ENCODE measurements at places on chromosomes 6 and 20.

DNA sequence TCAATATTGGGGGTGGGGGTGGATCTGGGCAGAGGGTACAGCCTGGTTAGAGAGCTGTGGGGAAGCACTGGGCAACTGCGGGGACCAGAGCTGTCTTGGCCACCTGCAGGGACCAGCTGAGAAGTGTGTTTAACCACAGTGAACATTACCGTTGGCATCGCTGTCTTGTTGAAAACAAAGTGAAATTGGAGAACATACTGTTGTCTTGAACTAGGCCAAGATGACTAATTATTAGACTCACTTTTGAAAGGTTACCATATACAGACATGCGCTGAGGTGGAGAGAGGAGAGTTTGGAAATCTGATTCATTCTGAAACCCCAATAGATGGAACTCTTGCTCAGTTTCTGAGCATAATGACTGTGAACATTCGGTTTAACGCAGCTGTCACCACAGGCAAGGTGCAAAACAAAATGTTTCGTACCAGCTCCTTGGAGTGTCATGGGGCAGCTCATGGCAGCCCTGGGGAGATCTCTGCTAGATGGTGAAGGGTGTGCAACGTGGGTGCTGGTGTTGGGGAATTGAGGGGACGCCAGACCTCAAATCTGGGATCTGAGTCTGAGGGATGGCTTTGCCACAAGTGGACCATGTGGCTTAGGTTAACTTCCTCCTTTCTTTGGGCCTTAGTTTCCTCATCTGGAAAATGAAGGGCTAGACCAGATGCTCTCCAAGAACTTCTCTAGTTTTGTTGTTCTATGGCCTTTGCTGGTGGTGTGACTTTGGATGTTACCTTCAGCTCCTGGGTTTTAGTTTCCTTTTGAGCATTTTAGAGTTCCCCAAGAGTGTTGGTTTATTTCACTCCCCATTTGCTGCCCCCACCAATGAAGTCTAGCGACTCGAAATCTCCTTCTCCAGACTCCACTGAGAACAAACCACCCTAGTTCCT is 24.6 kb upstream of the GTSF1L start:
- no peak for DNase-seq

GRCh38 chr6:44470746-44471145 is 83.2 kb downstream of the CDC5L start:
- DNase-seq, result no peak

- no peak for DNase-seq
Measured at GRCh38 chr20:17761604-17762003, 61.8 kb downstream of the BANF2 start.

DNA sequence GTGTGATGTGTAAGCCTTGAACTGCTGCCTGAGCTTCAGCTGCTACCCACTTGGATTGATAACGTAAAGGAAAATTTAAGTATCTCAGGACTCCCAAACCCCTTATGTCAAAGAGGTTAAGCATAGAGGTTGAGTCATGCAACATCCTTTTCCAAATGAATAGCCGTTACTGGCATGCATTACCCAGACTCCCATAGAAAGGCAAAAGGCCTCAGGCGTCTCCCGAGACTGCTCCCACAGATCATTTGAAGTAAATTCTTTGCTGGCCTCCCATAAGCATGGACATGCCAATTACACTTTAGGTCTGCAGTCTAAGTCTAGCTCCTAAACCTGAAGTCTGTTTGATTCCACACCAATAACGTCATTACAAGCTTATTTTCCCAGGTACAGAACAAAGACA is 14.7 kb downstream of the IPCEF1 start:
- no peak for DNase-seq

DNA sequence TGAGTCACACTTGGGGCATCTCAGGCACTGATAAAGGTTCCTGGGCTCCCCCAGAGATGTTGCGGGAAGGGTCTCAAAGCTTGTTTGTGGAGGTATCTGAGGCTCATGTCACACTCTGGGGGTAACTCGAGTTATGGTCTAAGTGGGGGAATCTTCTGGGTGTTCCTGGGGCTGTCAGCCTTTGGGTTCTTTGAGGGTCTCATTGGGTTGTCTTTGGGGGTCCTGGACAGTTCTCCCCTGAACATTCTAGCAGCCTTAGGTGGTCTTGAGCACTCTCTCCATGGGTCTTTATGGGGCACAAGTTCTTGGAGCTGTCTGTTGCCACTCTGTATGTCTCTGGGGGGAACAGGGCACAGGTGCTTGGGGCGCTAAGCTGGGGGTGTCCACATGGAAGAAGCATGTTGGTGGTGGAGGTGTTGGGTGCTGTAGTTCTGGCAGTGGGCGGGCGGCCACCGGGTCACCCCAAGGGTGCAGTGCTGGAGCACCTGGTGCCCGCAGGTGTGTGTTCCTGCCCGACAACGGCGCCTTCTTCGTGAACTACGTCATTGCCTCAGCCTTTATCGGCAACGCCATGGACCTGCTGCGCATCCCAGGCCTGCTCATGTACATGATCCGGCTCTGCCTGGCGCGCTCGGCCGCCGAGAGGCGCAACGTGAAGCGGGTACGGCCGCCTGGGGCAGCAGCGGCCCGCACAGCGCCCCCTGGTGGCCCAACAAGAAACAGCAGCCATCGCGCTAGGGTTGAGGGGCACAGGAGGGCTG is 7.1 kb upstream of the CAPN11 start:
- DNase-seq, result peak; percentile 94

DNA sequence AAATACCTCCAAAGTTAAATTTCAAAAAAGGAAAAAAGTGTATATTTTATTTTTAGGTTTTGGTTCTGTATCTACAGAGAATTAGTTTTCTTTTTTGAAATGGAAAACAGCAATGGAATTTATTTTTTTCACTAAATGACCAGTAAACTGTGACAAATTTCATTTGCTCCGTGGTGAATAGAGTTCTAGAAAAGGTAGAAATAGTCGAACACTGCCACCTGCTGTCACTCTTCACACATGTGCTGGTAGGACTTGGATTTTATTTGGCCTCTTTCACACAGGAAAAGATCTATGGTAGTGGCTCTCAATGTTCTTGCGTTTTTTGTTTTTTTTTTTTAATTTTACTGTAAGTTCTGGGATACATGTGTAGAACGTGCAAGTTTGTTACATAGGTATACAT is 312.5 kb downstream of the EYA4 start:
- DNase-seq, result peak; percentile 40

DNA sequence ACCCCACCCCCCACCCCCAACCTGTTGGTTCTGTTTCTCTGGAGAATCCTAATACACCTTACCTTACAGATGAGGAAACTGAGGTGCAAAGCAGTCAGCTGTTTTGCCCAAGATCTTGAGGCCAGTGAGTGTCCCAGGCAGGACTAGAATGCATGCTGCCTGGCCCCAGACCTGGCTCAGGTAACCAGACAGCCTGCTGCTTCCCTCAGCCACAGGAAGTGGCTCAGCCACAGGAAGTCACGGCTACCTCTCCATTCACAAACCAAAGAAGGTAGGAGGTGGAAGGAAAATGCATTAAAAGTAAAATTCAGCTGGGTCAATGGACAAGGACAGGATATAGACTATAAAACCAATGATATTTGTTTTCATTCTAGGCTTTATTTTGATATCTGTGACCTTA is 517.6 kb downstream of the CD83 start:
- DNase-seq, result no peak

- DNase-seq, result no peak
Measured at GRCh38 chr20:64166721-64167615, 2.7 kb downstream of the MYT1 start.

GRCh38 chr6:106249658-106250057 is 75.9 kb downstream of the ATG5 start:
- DNase-seq, result no peak

- peak; percentile 52 for DNase-seq
Measured at GRCh38 chr6:19210849-19211590, 626.1 kb upstream of the ID4 start.

DNA sequence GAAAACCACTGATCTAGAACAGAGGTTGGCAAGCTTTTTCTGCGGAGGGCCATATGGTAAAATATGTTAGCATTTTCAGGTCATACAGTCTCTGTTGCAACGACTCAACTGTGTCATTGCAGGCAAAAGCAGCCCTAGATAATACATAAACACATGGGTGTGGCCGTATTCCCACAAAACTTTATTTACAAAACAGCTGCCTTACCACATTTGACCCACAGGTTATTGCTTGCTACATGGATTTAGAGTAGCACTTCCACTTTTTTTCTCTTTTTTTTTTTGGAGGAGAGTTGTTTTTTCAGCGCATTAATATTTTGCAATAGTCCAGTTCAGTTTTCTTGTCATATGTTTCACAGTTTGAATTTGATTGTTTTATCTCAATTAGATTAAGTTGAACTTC is 2.5 kb upstream of the IGF2R start:
- no peak for DNase-seq

- DNase-seq, result no peak
Measured at GRCh38 chr6:54907355-54907754, 60.8 kb downstream of the FAM83B start.

GRCh38 chr6:42968126-42968701 is 7.7 kb downstream of the GNMT start:
- no peak for DNase-seq

DNA sequence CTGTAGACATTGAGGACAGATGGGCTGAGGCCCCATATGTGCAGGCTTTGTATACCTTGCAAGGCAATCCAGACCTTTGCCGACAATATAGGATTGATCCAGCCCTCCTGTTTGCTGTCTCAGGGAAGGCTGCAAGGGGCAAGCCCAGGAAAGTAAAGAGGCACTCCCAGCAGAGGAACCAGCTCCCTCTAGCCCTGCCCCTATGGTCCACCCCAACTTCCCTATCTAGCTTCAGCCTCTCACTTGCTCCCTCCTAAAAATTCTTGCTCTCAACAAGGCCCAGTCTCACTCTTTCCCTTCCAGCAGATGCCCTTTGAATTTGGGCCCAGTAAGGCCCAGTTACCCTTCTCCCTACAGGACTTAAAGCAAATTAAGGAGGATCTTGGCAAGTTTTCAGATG is 92.6 kb downstream of the JARID2 start:
- DNase-seq, result no peak

- DNase-seq, result no peak
Measured at GRCh38 chr6:136335736-136336363, 46.2 kb upstream of the BCLAF1 start.

GRCh38 chr20:15012566-15012965 is 675.2 kb upstream of the FLRT3 start:
- DNase-seq, result no peak

DNA sequence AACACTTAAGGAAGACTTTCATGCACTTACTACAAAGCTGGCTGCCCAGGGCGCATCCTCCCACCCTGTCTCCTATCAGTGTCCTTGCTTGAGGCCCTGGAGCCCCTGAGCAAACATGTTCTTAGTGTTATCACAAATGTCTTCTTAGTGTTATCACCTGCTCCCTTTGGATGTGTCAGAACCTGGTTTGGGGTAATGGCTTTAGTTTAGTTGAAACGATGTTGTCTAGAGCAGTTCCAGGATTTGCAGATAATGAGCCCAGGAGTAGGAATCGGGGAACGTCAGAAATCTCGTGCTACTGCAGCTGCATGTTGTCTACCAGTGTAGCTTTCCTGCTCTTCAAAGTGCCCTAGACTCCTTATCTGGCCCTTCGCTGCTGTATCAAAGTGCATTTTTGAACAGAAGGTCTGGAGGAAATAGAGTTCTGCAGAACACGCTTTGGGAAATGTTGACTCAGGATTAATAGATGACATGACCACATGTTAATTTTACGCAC is 69.6 kb downstream of the PHACTR2 start:
- DNase-seq, result no peak

DNA sequence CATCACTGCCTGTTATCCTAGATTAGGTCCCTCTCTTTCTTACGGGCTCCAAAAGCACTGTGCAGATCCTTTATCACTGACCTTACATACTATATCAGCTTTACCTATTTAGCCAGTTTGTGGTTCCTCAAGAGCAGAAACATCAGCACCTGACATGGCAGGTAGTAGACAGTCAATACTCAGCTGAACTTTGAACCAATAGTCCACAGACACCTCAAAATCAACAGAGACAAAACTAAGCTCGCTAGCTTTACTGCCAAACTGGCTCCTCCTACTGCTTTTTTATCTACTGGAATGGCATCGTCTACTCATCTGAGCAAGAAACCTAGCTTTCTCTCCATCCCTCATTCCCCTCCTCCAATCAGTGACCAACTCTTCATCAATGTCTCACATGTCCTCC is 5.6 kb downstream of the IL17A start:
- no peak for DNase-seq

DNA sequence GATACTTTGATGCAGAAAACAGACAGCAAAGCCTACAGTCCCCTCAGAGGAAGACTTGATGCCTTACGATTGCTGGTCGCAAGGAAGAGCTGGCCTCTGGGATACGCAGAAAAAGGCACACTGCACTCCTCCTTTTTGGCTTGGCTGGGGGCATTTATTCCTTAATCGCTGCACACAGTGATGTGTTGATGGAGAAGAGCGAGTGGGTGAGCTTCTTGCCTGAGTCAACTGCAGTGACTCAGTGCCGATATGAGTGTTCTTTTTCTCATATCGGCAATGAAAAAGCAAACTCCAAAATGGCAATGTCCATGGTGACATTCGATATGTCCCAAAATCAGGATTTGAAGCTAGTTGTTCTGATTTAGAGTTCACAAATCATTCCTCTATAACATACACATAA is 794.8 kb downstream of the HACE1 start:
- no peak for DNase-seq
